GM19239 (cell line): ENCODE measurements at places on chromosomes 1 and 21.

DNA sequence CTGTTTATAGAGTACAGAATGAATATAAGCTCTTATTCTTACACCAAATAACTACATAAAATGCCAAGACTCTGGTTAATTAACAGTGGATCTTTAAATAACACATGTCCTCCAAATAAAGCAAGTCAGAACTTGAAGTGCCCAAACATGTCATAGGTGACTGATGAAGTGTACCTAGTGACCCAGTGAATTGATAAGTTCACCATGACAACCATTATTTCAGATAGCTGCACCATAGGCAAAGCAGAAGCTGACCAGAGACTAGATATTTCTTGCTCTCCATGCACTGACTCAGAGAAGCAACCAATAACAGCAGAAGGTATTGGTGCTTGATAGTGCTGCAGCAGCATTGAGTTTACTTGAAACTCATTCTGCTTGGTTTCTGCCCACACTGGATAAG, 192.1 kb downstream of the DUSP10 start:
- no peak for DNase-seq

GRCh38 chr21:18424276-18424675, 20.7 kb upstream of the TMPRSS15 start:
- no peak for DNase-seq

GRCh38 chr1:7432102-7432899, 338.8 kb upstream of the VAMP3 start:
- DNase-seq, result no peak

- DNase-seq, result no peak
Measured at GRCh38 chr1:99814373-99814900, 35.7 kb upstream of the AGL start.

DNA sequence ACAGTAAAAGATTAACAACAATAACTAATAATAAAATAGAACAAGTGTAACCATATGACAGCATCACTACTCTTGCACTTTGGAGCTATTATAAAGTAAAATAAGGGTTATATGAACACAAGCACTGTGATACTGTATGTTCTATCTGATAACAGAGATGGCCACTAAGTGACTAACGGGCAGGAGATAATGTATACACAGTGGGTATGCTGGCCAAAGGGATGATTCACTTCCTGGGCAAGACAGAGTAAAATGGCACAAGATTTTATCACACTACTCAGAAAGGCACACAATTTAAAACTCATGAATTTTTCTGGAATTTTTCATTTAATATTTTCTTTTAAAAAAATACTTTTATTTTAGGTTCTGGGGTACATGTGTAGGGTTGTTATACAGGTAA, 12.3 kb downstream of the SLC9C2 start:
- no peak for DNase-seq

DNA sequence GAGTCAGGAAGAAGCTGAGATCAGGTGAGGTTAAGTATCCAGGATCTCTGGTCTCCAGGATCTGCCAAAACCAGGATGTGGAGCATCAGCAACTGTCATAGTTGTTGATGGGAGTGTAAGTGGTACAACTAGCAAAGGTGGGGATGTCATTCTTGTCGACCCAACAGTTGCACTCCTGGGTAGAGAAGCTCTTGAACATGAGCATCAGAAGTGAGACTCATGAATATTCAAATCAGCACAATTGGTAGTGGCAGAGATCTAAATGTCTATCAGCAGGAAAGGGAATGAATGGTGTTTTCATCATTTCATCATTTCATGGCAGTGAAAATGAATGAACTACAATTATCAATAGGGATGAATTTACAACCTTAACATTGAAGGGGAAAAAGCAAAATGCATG, 4.2 kb upstream of the LAD1 start:
- no peak for DNase-seq
